ENCODE measurements at places on chromosomes 16 and 17.
A peak's percentile ranks its signal among the peaks of the same experiment; 100 is the strongest.

- H3K4me3 ChIP-seq, result no peak overlapping the region
- peak overlapping the region; percentile 93 for H3K27ac ChIP-seq
- H3K36me3 ChIP-seq, result peaks cover 85% of the 10 kb centered on the region
- H3K4me1 ChIP-seq, result peaks cover 36% of the 10 kb centered on the region
- no peaks in the 10 kb centered on the region for H3K27me3 ChIP-seq
Observed at GRCh38 chr17:49021768-49022103, 24.6 kb downstream of the IGF2BP1 start.

GRCh38 chr16:85605912-85606841 lies 6.9 kb upstream of the GSE1 start:
- H3K36me3 ChIP-seq, result no peaks in the 10 kb centered on the region
- no peak overlapping the region for H3K4me3 ChIP-seq
- DNase-seq, result no peak
- no peak overlapping the region for H3K27ac ChIP-seq
- H3K27me3 ChIP-seq, result peaks cover 31% of the 10 kb centered on the region

GRCh38 chr16:61681673-61682072 lies 354.6 kb downstream of the CDH8 start:
- H3K4me1 ChIP-seq, result peaks cover 2% of the 10 kb centered on the region
- H3K36me3 ChIP-seq, result no peaks in the 10 kb centered on the region
- H3K4me3 ChIP-seq, result no peak overlapping the region

- no peak overlapping the region for H3K27ac ChIP-seq
Observed at GRCh38 chr17:39225959-39226683, 376 bp upstream of the STAC2 start.

DNA sequence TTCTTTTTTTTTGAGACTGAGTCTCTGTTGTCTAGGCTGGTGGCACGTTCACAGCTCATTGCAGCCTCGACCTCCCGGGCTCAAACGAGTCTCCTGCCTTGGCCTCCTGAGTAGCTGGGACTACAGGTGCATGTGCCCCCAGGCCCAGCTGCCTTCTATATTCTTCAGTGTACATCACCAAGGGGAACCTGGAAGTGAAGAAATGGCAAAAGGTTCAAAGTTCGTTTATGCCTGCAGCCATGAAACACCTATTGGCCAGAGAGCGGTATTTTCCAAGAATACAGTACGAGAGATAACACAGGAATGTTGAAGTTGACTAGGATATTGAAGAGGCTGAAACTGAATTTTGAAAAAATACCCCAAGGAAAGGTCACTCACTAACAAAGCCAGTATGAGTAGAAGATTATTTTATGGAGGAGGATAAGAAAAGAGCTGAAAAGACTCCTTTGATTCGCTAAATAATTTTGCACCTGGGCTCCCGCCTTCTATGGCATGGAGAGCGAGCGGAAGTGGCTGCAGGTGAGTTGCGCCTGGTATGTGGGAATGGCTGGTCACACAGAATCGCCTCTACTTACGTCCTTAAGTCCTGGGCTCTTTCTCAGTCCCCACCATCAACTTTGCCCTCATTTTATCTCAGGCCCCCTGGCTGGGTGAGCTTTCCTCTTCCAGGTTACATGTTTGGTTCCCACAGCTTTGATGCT lies 9.8 kb downstream of the ST6GALNAC1 start:
- H3K27me3 ChIP-seq, result no peaks in the 10 kb centered on the region
- no peak overlapping the region for H3K4me3 ChIP-seq
- H3K27ac ChIP-seq, result no peak overlapping the region
- H3K4me1 ChIP-seq, result peaks cover 22% of the 10 kb centered on the region
- no peak for DNase-seq

GRCh38 chr16:22314661-22315626 lies 17.7 kb downstream of the POLR3E start:
- no peak for DNase-seq
- no peaks in the 10 kb centered on the region for H3K27me3 ChIP-seq
- H3K27ac ChIP-seq, result no peak overlapping the region

GRCh38 chr17:8141741-8142140 lies 10.5 kb downstream of the PER1 start:
- H3K4me1 ChIP-seq, result peaks cover 5% of the 10 kb centered on the region
- H3K4me3 ChIP-seq, result no peak overlapping the region
- no peaks in the 10 kb centered on the region for H3K27me3 ChIP-seq
- no peak overlapping the region for H3K27ac ChIP-seq

GRCh38 chr16:76157629-76158028 lies 119.6 kb upstream of the CNTNAP4 start:
- H3K36me3 ChIP-seq, result no peaks in the 10 kb centered on the region
- no peak overlapping the region for H3K4me3 ChIP-seq
- no peaks in the 10 kb centered on the region for H3K27me3 ChIP-seq
- H3K4me1 ChIP-seq, result no peaks in the 10 kb centered on the region
- H3K27ac ChIP-seq, result no peak overlapping the region

- no peak for DNase-seq
- H3K36me3 ChIP-seq, result no peaks in the 10 kb centered on the region
- H3K4me3 ChIP-seq, result no peak overlapping the region
- H3K27me3 ChIP-seq, result peaks cover 9% of the 10 kb centered on the region
- H3K4me1 ChIP-seq, result peaks cover 14% of the 10 kb centered on the region
Observed at GRCh38 chr16:57807968-57808528, 5.8 kb upstream of the KIFC3 start.

DNA sequence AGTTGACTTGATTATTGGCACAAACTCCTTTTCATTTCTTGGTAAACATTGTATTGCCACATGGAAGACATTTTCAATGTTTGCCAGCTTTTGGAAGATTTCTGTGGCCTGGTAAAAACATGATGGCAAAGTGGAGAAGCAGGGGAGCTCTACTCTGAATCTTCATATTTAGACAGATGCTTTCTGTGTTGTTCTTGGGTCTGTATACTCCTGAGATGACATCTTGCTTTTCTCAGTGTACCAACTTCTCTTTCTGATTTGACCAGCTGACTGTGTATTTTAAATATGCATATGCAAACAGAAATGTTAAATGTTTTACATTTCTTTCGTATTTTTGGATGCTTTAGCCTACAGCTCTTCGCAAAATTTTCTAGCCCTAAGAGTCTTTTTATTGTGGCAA lies 366.2 kb upstream of the MON1B start:
- H3K4me1 ChIP-seq, result no peaks in the 10 kb centered on the region
- H3K36me3 ChIP-seq, result no peaks in the 10 kb centered on the region
- H3K27ac ChIP-seq, result no peak overlapping the region
- no peak for DNase-seq

GRCh38 chr17:34581446-34582184 lies 2.2 kb downstream of the TMEM132E start:
- no peak overlapping the region for H3K4me3 ChIP-seq
- H3K27ac ChIP-seq, result no peak overlapping the region
- H3K36me3 ChIP-seq, result no peaks in the 10 kb centered on the region
- DNase-seq, result no peak
- H3K4me1 ChIP-seq, result peaks cover 26% of the 10 kb centered on the region
- H3K27me3 ChIP-seq, result peaks cover 26% of the 10 kb centered on the region

DNA sequence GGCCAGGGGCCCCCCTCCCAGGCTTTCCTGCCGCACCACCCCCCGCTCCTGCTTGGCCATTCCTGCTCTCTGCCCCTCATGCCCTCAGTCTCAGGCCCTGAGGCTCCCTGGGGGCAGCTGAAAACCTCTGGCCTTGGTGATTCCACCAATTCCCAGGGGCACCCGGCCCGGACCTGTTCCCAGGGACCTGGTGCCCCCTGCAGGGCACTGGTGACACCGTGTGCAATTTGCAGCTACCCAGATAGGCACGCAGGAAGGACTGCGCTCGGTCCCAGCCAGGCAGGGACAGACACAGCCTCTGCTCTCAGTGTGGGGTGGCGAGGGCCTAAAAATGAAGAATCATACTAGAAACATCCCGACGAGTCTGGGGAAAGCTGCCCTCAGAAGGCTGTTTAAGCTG lies 13.4 kb downstream of the WFDC1 start:
- no peaks in the 10 kb centered on the region for H3K36me3 ChIP-seq
- no peak overlapping the region for H3K27ac ChIP-seq
- peaks cover 9% of the 10 kb centered on the region for H3K27me3 ChIP-seq

- no peak overlapping the region for H3K4me3 ChIP-seq
- H3K27ac ChIP-seq, result no peak overlapping the region
- no peaks in the 10 kb centered on the region for H3K27me3 ChIP-seq
- H3K4me1 ChIP-seq, result peaks cover 22% of the 10 kb centered on the region
Observed at GRCh38 chr17:57448759-57449283, 192.5 kb downstream of the MSI2 start.

- H3K4me3 ChIP-seq, result no peak overlapping the region
- peaks cover 12% of the 10 kb centered on the region for H3K36me3 ChIP-seq
- no peak for DNase-seq
- no peaks in the 10 kb centered on the region for H3K27me3 ChIP-seq
- H3K4me1 ChIP-seq, result no peaks in the 10 kb centered on the region
Observed at GRCh38 chr17:67759355-67760171, 41.8 kb downstream of the NOL11 start.

GRCh38 chr16:78421181-78421708 lies 321.8 kb downstream of the WWOX start:
- no peak overlapping the region for H3K4me3 ChIP-seq
- H3K27ac ChIP-seq, result peak overlapping the region; percentile 18
- no peaks in the 10 kb centered on the region for H3K36me3 ChIP-seq
- H3K27me3 ChIP-seq, result no peaks in the 10 kb centered on the region
- DNase-seq, result peak; percentile 49
- H3K4me1 ChIP-seq, result no peaks in the 10 kb centered on the region

DNA sequence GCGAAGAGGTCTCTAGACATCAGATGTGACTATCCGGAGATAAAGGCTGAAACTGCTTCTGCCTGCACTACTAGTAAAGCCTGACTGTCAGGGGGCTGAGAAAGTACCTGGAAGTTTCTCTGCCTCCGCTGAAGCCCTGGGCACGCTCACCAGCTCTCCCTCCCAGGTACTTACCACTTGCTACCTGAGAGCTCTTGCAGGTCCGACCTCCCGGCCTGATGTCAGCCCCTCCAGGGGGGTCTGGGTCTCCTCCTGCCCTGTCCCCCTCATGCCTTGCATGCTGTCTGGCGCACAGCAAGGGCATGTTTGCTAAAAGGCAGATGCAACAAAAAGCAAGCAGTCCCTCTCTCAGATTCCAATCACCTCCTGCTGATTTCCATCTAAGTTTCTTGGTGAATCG lies 17.4 kb downstream of the ZDHHC7 start:
- H3K4me3 ChIP-seq, result no peak overlapping the region
- H3K4me1 ChIP-seq, result no peaks in the 10 kb centered on the region
- DNase-seq, result no peak
- H3K36me3 ChIP-seq, result peaks cover 67% of the 10 kb centered on the region
- H3K27me3 ChIP-seq, result no peaks in the 10 kb centered on the region

GRCh38 chr17:37465069-37465616 lies 24.5 kb upstream of the DUSP14 start:
- H3K27ac ChIP-seq, result no peak overlapping the region
- no peak overlapping the region for H3K4me3 ChIP-seq
- DNase-seq, result no peak
- no peaks in the 10 kb centered on the region for H3K27me3 ChIP-seq
- no peaks in the 10 kb centered on the region for H3K4me1 ChIP-seq

DNA sequence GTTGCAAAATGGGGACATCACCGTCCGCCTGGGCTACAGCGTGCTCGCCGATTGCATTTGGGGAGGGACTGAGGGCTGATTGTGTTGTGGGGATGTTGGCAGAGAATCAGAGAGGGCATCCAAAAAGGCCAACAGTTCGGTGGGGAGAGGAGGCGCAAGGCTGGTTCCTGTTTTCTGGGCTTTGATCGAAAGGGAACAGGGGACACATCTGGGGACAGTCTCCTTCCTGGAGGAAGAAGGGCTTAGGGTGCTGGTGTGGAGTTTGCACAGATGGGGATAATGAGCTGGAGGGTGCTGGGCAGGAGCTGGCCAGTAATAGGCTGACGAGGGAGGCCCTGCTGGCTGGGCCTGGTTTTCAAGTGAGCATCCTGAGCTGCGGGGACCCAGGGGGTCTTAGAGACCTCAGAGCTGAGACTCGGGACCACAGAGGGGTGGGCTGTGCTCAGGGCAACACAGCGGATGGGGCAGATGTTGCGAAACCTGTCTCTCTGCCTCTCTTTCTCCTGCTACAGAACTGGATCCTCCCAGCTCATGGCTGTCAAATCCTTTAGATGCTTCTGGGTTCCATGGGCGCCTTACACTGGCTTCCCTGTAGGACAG lies 288.7 kb downstream of the SEC14L1 start:
- no peak for DNase-seq
- no peak overlapping the region for H3K4me3 ChIP-seq
- peak overlapping the region; percentile 7 for H3K27ac ChIP-seq
- no peaks in the 10 kb centered on the region for H3K36me3 ChIP-seq
- H3K27me3 ChIP-seq, result no peaks in the 10 kb centered on the region

- no peak overlapping the region for H3K4me3 ChIP-seq
- no peaks in the 10 kb centered on the region for H3K27me3 ChIP-seq
- H3K27ac ChIP-seq, result no peak overlapping the region
- peaks cover 100% of the 10 kb centered on the region for H3K36me3 ChIP-seq
Observed at GRCh38 chr16:18834864-18835263, 33.5 kb upstream of the ARL6IP1 start.

Data from neuronal stem cell (in vitro differentiated cells).